ENCODE measurements at places on chromosomes 6 and 20.

DNA sequence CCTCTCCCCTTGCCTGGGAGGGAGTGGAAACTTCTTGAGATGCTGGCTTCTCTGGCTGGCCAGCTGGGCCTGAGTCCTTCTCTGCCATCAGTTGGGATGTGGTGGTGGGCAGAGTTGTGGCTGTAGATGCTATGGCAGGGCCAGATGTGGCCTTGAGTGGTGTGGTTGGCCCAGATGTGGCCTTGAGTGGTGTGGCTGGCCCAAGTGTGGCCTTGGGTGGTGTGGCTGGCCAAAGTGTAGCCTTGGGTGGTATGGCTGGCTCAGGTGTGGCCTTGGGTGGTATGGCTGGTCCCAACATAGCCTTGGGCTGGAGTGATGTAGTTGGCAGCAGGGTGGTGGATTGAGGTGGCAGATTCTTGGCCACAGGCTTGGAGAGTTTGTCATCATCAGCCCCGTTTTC is 36.7 kb downstream of the C6orf132 start:
- DNase-seq = no peak

DNA sequence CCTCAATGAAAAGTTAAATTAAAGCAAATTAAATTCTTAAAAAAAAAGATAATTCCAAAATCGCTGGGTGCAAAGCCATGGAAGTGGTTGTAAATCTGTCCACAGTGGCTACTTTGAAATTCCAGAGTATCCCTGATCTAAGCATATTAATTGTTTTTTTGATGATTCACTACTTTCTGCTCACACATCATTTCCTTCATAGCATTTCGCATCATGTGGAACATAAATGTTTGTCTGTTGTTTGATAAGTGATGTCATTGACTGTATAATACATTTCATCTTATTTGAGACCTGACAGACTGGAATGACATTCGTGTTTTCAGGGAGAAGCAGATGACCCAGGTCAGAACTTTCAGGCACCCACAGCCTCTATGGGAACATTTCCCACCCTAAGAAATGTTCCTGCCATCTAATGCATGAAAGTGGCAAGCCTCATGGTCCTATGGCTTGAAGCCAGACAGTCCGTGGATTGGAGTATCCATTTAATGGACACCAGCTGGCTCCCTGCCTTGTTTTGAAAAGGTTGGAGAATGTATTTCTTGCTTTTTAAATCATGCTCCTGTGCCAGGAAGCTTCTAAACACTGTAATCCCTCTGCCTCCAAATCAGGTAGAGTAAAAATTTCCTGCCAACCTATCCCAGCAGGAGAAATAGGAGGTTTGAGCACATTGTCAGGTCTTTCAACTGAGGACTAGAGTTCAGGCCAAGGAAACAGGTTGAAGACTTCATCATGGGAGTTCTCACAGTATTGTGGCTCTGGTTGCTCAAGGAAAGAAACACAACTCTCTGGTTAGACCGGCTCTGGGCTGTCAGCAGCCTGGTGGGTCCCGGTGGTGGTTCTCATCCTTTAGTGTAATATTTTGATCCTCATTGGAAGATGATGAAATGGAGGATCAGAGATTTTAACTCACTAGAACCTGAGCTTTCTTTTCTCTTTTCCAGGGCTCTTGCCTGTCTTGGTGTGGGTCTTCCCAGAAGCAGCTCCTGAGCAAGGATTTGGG is 157.9 kb downstream of the SLC24A3 start:
- DNase-seq = no peak

DNA sequence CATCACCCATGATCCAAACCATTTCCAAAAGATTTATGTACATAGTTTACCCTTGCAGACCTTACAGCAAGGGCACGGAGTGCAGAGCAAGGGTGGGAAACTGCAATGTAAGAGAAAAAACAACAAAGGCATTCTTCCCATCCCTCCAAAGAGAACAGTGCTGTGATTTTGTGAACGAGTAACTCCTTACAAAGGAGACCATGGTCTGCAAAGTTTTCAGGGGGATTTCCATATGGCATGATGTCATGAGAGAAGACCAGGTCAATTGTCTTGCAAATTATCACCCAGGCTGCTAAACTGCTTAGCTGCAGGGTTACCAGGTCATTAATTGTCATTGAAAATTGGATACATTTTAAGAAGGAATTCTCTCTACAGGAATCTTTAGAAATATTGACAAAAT is 58.3 kb downstream of the LAMP5 start:
- DNase-seq = no peak

DNA sequence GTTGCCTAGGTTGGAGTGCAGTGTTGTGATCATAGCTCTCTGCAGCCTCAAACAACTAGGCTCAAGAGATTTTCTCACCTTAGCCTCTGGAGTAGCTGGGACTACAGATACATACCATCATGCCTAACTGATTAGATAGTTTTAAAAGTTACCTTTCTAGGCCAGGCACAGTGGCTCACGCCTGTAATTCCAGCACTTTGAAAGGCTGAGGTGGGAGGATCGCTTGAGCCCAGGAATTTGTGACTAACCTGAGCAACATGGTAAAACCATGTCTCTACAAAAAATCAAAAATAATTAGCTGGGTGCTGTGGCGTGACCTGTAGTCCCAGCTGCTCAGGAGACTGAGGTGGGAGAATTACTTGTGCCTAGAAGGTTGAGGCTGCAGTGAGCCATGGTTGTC is 41.2 kb downstream of the SLC17A5 start:
- no peak for DNase-seq

- DNase-seq = no peak
Observed at GRCh38 chr6:140572129-140572528, 1197.7 kb upstream of the CITED2 start.

GRCh38 chr6:1965596-1966224 is 279.7 kb downstream of the GMDS start:
- no peak for DNase-seq

Data from activated naive CD4-positive, alpha-beta T cell treated with anti-CD3 and anti-CD28 coated beads, Interleukin-2, amount 50 U/mL, for 16 hours (primary cell).